BJ (cell line): ENCODE measurements at places on chromosomes 6 and 20. TPM values are rescaled to one million over a fixed set of nuclear protein-coding genes. Genes with fewer than 3 reads are reported as not detected.

GRCh38 chr6:25052181-25052580 is 116.4 kb upstream of the RIPOR2 start:
- no peak for DNase-seq

GRCh38 chr6:2695454-2696095 is 55.1 kb downstream of the MYLK4 start:
- DNase-seq, result no peak

DNA sequence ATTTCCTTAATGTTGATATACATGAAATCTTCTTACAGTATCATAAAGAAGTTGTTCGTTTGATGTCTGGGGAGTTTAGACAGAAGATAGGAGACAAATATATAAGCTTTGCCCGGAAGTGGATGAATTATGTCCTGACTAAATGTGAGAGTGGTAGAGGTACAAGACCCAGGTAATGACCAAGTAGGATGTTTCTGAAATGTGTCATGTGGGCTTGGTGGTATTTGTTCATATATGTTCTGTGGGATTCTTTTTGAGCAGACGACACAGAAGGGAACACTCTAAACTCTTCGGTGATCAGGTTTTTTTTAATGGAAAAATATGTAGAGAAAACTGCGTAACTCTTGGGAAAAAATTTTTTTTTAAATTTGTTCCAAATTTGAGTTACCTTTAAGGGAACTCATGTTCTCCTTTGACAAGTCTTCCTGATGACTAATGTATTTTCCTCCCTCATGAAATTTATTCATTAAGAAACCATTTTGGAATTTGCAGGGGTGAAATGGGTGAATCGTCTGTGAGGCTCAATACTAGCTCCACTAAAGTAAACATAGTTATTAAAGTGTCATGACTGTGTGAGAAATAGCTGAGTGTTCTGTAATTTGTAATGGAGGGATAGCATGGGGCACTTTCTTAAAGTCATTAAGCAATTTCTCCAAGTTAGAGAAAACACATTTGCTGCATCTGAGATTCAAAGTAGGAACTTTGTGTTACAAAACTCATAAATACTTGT is 100.6 kb downstream of the MAP3K4 start:
- DNase-seq, result peak; percentile 35

- DNase-seq, result no peak
Observed at GRCh38 chr6:22024973-22025467, 271.8 kb downstream of the PRL start.

DNA sequence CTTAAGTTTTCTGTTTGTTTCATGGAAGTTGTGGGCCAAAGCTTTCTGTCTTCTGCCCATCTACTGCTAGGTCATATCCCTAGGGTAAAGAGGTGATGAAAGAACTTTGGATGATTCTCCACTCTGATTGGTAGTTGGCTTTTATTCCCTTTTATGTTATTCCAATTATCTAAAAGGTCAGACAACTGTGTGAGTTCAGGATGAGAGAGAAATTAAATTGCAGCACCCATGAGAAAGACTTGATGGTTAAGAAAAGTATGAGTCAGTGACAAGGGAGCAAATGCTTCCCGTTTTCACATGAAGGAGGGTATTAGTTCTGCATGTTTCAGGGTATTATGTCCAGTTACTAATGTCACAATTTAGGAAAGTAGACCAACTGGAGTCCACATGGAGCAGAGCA is 136.3 kb downstream of the CD109 start:
- DNase-seq, result no peak

The NTSR1 gene
- 0.01 and 0.05 TPM in 2 replicates for polyA plus RNA-seq

DNA sequence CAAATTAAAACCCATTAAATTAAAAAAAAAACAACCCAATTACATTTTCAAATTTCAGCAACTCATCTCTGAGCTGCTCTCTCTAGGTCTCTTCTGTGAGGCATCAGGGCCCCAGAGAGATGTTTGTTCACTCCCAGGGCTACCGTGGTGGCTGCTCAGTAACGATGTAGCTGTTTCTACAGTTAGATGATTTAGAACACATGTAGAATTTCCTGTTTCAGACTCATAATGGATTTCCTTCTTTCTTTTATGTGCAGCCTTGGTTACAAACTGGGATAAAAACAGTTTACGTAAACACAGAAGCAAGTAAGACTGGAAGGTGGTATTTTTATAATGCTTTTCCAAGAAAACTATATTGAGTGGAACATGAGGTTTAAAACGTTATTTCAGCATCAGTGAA is 116.1 kb upstream of the CCN2 start:
- peak; percentile 80 for DNase-seq

DNA sequence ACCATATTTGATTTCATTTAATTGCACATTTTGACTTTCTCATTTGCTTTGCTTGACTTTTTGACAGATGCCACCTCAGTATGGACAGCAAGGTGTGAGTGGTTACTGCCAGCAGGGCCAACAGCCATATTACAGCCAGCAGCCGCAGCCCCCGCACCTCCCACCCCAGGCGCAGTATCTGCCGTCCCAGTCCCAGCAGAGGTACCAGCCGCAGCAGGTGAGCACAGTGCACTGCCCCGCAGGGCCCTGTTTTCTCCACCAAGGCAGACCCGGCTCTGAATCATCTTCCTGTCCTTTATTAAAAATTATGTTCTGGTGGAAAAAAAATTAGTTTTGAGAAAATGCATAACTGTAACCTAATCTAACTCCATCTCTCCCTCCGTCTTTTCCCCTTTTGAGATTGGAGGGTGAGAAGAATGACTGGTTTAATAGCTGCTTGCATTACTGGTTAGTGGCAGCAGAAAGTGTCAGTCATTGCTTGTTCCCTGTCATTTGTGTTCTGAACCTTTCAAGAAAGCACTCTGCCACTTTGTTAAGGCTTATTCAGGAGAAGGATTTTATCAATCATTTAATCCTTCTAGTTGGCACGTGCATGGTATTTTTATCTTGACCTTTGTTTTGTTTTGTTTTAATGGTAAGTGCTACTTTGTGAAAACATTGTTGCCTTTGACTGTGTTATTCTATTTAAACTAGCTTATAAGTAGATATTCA is 124.3 kb downstream of the ARID1B start:
- no peak for DNase-seq

DNA sequence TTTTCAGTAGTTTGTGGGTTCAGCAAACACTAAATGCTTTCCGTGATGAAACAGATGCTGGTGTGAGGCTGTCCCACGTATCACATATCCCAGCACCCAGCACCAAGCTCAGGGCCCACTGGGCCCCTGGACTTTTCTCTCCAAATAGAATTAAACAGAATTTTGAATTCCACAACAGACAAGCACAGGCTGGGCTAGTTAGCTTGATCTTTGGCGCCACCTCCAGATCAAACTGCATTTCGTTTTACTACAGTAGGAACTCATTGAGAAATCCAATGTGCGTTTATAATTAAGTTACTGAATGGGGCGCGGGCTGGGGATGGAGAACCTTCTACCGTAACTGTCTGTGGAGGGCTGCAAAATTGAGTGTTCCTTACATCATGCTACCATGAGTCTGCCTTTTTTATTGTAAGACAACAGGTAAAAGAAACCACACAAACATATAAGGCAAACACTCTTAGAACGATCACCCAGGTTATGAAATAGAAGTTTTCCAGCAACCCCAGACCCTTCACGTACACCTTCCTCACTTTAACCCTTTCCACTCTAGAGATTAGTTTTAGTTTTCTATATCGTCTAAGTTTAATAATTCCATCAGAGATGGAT is 107.8 kb downstream of the ZFP64 start:
- no peak for DNase-seq

The CRIP3 gene
- not detected in 2 replicates for polyA plus RNA-seq

DNA sequence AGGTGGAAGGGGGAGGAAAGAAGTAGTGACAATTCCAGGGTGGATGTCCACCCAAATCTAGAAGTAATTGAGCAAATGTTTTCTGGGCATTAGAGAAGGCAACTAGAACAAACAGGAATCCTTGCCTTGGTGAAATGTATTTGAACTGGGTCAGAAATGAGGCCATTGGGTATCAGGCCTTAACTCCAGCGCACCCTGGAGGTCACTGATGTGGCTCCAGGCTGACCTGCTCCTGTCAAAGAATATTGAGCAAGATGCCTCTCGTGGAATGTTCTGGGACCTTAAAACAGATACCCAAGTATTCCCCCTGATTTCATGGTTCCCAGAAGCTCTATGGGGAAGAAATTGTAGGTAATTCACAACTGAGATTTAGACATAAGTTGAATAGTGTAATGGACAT is 6.9 kb downstream of the HLA-DPB1 start:
- no peak for DNase-seq

DNA sequence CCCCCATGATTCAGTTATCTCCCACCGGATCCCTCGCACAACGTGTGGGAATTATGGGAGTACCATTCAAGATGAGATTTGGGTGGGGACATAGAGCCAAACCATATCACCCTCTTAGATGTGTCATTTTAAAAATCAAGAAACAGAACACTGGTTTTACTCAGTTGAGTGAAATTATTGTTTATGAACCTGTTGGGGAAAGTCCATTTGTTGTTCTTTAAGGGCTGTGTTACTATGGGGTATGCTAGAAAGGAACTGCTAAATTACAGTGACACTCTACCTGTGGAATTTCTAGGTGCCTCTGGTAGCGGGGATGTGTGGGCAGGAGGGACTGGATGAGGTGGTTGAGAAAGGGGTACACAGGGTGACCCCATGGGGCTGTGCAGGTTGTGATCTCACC is 28.9 kb downstream of the STX11 start:
- DNase-seq, result no peak

The MUCL3 gene
- polyA plus RNA-seq, result not detected in 2 replicates

The CLPSL2 gene
- polyA plus RNA-seq, result not detected in 2 replicates

DNA sequence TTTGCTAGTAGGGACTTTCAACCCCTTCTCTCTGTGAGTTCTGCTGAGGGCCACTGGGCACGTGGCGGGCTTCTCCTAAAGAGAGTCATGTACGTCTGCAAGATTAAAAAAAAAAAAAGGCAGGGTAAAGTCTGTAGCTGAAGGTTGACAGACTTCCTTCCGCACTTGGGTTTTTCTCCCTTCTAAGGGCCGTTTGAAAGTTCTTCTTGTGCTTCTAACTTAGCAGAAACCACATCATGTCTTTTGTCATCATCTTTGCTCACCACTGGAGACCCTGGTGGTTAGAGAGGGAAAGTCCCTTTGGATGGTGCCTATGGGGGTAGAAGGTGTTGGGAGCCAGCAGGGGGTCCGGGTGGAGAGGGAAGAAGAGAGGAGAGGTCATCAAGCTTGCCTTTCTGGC is 31.4 kb downstream of the PRDM1 start:
- DNase-seq, result no peak

DNA sequence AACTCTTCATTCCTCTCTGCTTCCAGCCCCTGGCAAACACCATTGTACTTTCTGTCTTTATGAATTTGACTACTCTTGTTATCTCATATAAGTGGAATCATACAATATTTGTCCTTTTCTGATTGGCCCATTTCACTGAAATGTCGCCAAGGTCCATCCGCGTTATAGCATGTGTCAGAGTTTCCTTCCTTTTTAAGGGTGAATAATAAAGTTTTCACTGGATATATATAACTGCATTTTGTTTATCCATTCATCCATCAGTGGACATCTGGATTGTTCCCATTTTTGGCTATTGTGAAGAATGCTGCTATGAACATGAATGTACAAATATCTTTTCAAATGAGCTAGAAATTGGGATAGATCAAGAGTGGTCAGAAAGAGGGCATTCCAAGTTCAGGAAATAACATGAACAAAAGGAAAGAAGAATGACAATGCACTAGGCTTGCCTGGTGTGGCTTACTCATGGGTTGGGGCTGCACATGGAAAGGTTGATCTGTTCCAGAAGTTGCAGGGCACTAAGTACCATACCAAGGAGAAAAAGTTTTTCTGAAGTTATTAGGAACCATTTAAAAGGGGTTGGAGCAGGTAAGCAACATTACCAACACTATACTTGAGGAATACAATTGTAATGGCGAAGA is 10.0 kb upstream of the L3MBTL3 start:
- no peak for DNase-seq

The SGK2 gene
- polyA plus RNA-seq, result 0.16 and 0.47 TPM in 2 replicates

GRCh38 chr6:146047371-146047770 is 18.5 kb downstream of the GRM1 start:
- DNase-seq, result no peak

DNA sequence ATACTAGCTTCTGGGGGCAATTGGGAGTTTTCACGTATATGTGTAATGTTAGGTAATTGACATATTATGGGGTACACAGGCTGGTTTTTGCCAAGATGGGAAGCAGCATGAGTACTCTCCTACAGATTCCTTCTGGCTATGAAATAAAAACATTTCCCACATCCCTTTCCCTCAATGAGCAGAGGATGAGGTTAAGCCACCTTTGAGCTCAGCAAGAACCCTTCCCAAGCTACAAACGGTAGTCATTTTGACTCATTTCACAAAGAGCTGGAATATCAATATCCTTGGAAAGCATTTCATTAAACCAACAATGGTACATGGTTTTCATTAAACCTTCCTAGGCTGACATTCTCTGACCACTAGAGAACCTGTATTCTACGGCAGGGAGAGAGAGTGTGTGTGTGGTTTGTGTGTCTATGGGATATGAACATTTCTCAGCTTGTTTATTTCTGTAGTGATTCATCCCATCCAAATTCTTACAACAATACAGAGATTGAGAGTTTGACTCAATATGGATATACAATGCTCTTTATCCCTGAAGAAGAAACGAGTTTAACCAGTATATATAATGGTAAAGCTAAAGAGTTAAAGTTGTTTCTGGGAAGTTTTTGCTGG is 119.5 kb downstream of the ARHGAP18 start:
- peak; percentile 68 for DNase-seq

DNA sequence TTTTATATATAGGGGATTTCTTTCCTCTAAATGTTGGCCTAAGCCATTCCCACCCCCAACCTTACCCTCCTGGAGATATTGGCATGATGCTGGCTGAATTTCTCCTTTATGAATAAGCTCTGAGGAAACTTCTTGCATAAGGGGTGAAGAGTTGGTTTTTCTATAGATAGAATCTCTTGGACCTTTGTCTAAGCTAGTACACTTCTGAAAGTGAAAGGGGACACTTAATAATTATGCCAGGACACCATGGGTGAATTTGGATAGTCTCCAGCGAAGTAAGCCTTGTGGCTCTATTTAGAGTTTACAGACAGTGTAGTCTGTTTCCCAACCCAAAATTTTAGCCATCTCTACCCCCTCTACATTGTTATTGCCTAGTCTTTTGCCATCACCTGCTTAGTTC is 27.1 kb upstream of the FABP7 start:
- no peak for DNase-seq

DNA sequence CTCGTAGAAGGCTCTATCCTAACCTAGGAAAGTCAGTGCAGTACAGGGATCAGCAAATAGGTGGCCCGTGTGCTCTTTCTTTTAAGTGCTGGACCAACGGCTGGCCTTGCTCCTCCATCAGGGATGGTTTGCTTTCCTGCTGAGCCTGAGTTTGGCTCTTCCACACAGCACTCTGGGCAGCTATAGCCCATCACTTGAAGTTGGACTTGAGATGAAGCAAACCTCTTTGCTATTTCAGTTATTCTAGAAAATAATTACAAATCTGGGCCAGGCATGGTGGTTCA is 66.9 kb upstream of the KCNK16 start:
- no peak for DNase-seq

The PERP gene
- 47.5 and 52.3 TPM in 2 replicates for polyA plus RNA-seq
